Effector memory CD4-positive, alpha-beta T cell (primary cell): ENCODE measurements at places on chromosomes 7 and 10.

DNA sequence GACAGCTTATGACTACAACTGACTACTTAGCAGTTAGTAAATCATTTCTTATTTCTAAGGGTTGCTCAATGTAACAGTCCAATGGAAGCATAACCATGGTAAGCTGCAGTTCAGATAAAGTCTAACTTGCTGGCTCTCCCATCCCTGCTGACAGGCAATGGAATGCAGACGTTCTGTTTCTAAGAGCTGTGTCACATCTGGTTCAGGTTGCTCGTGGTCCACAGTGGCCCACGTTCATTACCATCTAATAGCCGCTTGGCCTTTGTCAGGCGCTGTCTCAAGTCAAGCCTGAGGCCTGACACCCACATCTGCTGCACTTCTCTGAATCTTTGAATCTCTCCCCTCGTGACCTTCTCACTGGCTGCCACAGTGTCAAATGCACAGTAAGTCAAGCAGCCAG is 240.8 kb downstream of the FGFR2 start:
- no peaks in the 10 kb centered on the region for H3K36me3 ChIP-seq
- no peaks in the 10 kb centered on the region for H3K4me1 ChIP-seq
- no peak for DNase-seq
- H3K27ac ChIP-seq = no peak overlapping the region
- H3K27me3 ChIP-seq = no peaks in the 10 kb centered on the region

DNA sequence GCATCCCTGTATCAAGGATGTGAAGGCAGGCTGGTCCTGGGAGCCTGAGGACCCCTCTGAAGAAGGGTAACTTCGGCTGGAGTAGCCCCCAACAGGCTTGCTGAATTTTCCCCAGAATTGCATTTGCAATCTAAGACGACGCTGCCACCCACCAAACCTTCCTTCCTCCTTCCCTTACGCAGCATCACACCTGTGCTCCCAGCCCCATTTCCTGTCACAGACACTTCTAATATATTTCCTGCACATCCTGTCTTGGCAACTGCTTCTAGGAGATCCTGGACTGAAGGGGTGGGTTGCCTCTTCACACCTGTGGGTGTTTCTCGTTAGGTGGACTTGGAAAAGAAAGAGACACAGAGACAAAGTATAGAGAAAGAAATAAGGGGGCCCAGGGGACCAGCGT is 9.4 kb upstream of the PGAM1 start:
- no peak for DNase-seq
- H3K27me3 ChIP-seq = no peaks in the 10 kb centered on the region
- no peak overlapping the region for H3K4me3 ChIP-seq
- H3K36me3 ChIP-seq = no peaks in the 10 kb centered on the region
- peaks cover 21% of the 10 kb centered on the region for H3K4me1 ChIP-seq

DNA sequence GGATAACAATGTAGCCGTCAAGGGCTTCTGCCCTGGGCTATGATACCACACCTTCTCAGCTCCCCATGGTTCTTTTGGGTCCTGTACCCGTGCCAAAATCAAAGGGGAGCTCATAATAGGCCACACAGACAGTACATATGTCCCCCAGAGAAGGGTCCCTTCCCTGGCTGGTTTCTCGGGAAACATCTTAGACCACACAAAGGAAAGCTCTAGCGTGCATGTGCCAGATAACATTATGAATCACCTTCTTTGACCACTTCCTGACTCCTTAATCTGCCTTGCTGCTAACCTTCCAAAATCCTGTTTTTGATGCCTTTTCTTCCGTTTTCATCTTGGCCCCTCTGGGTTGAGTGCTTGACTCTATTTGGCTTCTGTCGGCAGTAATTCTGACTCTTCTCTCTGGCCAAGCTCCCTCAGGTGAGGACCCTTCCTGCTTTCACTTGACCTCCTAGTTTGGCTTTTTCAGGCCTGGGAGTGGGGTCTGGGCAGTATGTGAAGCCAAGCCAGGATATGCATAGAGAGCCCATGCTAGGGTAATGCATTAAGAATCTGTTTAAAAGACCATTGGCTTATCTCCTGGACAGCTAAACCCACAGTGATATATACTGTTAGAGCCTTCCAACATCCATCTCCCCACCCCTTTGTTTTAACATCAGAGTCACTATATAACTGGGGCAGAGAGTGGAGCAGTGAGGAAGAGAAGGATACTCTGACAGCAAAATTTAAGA is 84.8 kb downstream of the ANLN start:
- H3K27me3 ChIP-seq = no peaks in the 10 kb centered on the region
- no peaks in the 10 kb centered on the region for H3K4me1 ChIP-seq
- no peak overlapping the region for H3K27ac ChIP-seq
- H3K36me3 ChIP-seq = no peaks in the 10 kb centered on the region
- no peak overlapping the region for H3K4me3 ChIP-seq

DNA sequence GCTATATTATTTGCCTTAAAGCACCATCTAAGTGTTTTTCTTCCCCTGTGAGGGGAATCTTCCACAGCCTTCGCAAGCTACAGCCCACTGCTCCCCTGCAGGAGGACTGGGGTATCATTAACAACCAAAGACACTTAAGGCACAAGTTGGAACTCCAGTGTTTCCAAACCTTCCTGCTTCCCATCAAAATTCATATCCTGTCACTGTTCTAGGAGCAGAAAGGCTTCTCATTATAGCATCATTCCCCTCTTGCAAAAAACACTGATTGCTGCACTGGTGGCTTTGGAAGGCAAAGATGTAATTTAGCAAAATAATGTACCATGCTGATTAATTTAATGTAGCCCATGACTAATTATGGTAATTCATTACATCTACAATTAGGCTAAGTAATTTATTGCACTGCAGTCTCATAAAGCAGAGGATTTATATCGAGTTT is 207.2 kb downstream of the SKAP2 start:
- no peaks in the 10 kb centered on the region for H3K27me3 ChIP-seq
- H3K36me3 ChIP-seq = no peaks in the 10 kb centered on the region
- H3K27ac ChIP-seq = no peak overlapping the region
- no peak overlapping the region for H3K4me3 ChIP-seq

DNA sequence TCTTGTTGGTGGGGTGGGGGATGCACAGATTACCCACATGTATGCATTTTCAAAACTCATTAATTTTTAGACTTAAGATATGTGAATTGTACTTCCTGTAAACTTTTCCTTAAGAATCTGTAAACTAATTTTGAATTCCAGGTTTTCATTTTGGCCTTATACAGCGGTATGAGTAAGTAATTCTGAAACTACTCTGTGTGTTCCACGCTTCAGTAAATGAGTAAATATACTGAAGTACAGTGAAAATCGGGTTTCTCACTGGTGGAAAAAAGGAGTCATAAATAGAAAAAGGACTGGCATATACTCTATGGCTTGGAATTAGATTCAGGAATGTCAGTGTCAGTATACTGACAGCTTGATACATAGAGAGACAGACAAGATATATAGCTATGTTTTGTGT is 72.8 kb downstream of the CTTNBP2 start:
- no peaks in the 10 kb centered on the region for H3K27me3 ChIP-seq
- DNase-seq = no peak
- no peak overlapping the region for H3K27ac ChIP-seq
- H3K36me3 ChIP-seq = no peaks in the 10 kb centered on the region

DNA sequence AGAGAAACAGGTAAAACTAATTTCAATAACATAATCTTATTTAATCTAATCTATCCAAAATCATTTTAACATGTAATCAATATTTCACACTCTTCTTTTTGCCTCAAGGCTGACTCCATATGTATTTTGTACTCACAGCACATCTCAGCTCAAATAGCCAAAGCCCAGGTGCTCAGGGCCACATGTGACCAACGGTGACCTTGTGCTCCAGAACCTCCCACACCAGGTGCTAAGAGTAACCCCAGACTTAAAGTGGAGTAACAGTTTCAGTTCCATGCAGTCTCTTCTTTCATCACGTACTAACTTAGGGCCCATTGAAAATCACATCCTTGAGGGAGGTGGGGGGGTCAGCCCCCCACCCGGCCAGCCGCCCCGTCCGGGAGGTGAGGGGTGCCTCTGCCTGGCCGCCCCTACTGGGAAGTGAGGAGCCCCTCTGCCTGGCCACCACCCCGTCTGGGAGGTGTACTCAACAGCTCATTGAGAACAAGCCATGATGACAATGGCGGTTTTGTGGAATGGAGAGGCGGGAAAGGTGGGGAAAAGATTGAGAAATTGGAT is 47.3 kb downstream of the NCAPG2 start:
- H3K27me3 ChIP-seq = no peaks in the 10 kb centered on the region
- H3K4me3 ChIP-seq = no peak overlapping the region
- H3K27ac ChIP-seq = no peak overlapping the region
- no peak for DNase-seq

DNA sequence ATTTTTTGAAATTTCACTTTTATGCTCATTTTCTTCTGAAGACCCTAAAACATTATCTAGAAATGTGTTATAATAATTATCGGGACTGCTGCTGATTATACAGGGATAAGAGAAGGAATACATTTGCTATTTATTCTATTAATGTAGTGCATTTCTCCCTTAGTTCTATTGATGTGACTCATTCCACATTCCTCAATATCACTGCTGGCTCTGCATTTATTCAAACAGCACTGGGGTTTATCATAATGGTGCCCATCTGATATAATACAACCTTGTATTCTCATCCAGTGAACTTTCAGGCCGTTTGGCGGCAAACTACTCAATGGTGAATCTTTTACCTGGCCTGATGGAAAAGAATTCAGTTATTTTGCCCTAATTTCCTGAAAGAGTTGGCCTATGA is 7.8 kb downstream of the KCND2 start:
- no peak overlapping the region for H3K27ac ChIP-seq
- H3K4me1 ChIP-seq = no peaks in the 10 kb centered on the region
- DNase-seq = no peak
- no peak overlapping the region for H3K4me3 ChIP-seq

GRCh38 chr10:91043173-91043910 is 122.5 kb upstream of the ANKRD1 start:
- no peaks in the 10 kb centered on the region for H3K36me3 ChIP-seq
- H3K27ac ChIP-seq = no peak overlapping the region
- no peaks in the 10 kb centered on the region for H3K27me3 ChIP-seq
- no peaks in the 10 kb centered on the region for H3K4me1 ChIP-seq

DNA sequence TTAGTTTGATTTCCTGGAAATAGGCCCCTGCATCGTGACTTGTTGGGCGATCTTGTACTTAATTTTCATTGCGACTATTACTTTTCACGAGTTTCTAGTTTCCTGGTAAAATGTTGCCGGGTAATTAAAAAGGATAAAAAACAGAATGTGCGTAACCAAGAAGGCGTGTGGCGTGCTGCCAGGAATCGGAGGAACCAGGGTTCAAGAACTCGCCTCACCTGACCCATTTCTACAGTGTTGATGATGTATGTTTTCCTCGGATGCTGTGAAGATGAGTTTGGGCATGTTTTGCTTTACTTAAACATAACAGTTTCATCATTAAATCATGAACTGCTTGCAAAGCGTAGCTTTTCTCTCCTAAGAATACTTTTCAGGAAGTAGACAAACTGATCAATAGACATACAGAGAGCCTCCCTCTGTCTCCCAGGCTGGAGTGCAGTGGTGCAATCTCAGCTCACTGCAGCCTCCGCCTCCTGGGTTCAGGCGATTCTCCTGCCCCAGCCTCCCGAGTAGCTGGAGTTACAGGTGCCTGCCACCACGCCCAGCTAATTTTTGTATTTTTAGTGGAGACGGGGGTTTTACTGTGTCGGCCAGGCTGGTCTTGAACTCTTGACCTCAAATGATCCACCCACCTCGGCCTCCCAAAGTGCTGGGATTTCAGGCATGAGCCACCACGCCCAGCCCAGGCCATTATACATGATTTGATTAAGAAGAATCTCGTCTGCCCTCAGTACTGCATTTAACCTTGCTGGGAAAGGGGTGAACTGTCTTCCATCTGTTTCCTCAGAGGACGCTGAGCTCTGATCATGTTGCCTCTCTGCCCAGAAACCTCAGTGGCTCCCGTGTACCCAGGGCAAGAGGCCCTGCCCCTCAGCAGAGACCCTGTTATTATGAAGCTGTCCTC is 9.1 kb downstream of the FOXK1 start:
- no peak overlapping the region for H3K27ac ChIP-seq
- no peak for DNase-seq
- peaks cover 3% of the 10 kb centered on the region for H3K36me3 ChIP-seq
- H3K4me3 ChIP-seq = no peak overlapping the region
- no peaks in the 10 kb centered on the region for H3K27me3 ChIP-seq
- peaks cover 3% of the 10 kb centered on the region for H3K4me1 ChIP-seq

DNA sequence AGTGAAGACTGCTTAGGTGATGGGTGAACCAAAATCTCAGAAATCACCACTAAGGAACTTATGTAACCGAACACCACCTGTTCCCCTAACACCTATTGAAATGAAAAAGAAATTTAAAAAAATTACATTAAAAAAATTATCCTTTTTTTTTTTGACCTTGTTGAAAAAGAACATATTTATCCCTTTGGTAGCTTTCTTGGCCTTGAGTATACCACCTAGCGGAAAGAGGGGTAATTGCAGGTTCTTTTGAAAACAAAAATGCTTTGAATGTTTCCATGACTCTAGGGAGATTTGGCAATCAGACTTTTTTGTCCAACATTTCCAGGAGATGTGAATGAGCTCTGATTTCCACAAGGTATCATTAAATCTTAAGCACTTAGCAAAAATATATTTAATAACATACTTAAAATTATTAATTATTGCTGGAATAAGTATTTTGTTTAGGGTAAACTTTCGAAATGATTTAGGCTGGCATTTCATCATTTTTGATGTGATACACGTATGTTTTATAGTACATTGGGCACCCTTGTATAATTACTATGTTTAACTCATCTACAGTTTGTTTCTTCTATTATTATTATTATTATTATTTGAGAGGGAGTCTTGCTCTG is 47.0 kb upstream of the ELMO1 start:
- H3K36me3 ChIP-seq = no peaks in the 10 kb centered on the region
- no peak overlapping the region for H3K4me3 ChIP-seq
- no peak for DNase-seq
- H3K27me3 ChIP-seq = no peaks in the 10 kb centered on the region

DNA sequence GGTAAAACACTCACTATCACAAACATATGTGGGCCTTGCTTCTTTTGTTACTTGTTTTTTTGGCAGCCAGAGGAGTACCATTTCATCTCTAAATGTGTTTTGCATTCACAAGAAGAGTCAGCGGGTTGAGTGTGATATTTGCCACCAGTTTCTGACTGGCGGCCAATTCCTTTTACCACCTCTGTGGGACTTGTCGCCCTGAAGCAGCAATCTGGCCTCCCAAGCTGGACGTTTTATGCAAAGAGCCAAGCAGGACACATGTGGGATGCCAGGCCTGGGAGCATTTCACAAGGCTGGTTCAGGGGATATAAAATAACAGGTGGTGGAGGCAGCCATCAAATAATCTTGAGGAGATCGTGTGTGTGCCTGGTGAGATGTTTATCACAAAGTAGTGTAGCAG is 61.8 kb upstream of the TRIL start:
- H3K27me3 ChIP-seq = no peaks in the 10 kb centered on the region
- H3K4me1 ChIP-seq = no peaks in the 10 kb centered on the region
- DNase-seq = no peak

GRCh38 chr10:118409295-118409694 is 67.2 kb upstream of the FAM204A start:
- no peak overlapping the region for H3K27ac ChIP-seq
- no peaks in the 10 kb centered on the region for H3K4me1 ChIP-seq
- H3K27me3 ChIP-seq = no peaks in the 10 kb centered on the region
- no peaks in the 10 kb centered on the region for H3K36me3 ChIP-seq
